ENCODE measurements at places on chromosomes 4 and X.

- no peaks in the 10 kb centered on the region for H3K36me3 ChIP-seq
- H3K4me1 ChIP-seq, result peaks cover 7% of the 10 kb centered on the region
- no peak for DNase-seq
- H3K4me3 ChIP-seq, result no peak overlapping the region
- no peak overlapping the region for H3K27ac ChIP-seq
These were observed 12.1 kb downstream of the TIGD2 start for GRCh38 chr4:89123451-89123851.

DNA sequence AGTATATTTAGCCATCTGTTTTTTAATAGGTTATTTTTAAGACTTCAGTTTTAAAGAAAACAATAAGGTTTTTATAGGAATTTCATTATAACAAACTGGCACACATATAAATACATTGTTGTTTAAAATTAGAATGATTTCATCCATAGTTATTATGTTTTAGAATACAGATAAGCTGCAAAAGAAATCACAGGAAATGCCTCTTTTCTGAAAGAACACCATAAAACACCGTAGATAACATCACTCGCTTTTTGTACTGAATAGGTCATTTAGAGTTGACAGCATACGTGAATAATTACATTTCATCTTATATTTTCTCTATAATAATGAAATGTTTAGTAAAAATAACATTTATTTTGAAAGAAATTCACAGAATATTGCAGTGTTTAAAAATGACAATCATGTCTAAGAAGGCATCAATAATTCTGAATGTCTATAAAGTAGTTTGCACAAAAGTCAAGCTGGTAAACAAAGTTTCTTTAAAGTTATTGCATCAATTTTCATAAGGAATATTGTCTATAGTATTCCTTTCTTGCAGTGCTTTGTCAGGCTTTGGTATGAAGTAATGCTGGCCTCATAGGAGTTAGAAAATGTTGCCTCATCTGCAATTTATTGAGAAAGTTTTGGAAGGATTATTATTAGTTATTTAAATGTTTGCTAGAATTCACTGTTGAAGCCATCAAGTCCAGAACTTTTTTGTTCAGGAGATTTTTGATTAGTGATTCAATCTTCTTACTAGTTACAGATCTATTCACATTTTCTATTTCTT, 17.9 kb upstream of the VEGFC start:
- DNase-seq, result no peak
- H3K4me1 ChIP-seq, result no peaks in the 10 kb centered on the region
- H3K4me3 ChIP-seq, result no peak overlapping the region
- no peak overlapping the region for H3K27ac ChIP-seq
- H3K36me3 ChIP-seq, result no peaks in the 10 kb centered on the region

GRCh38 chr4:25750874-25751273, 95.2 kb downstream of the SLC34A2 start:
- DNase-seq, result no peak
- no peaks in the 10 kb centered on the region for H3K27me3 ChIP-seq
- H3K4me1 ChIP-seq, result no peaks in the 10 kb centered on the region
- peaks cover 27% of the 10 kb centered on the region for H3K36me3 ChIP-seq
- H3K27ac ChIP-seq, result no peak overlapping the region
- no peak overlapping the region for H3K4me3 ChIP-seq

GRCh38 chr4:3461515-3462291, 1.4 kb upstream of the DOK7 start:
- no peaks in the 10 kb centered on the region for H3K36me3 ChIP-seq
- no peak overlapping the region for H3K4me3 ChIP-seq
- H3K4me1 ChIP-seq, result no peaks in the 10 kb centered on the region
- H3K27me3 ChIP-seq, result peaks cover 16% of the 10 kb centered on the region
- no peak overlapping the region for H3K27ac ChIP-seq

- no peak overlapping the region for H3K27ac ChIP-seq
- H3K4me3 ChIP-seq, result no peak overlapping the region
- DNase-seq, result no peak
- no peaks in the 10 kb centered on the region for H3K36me3 ChIP-seq
These were observed 56.6 kb upstream of the DAPP1 start for GRCh38 chr4:99759988-99760387.

- no peaks in the 10 kb centered on the region for H3K27me3 ChIP-seq
- H3K4me3 ChIP-seq, result no peak overlapping the region
- DNase-seq, result no peak
- H3K27ac ChIP-seq, result no peak overlapping the region
- H3K36me3 ChIP-seq, result no peaks in the 10 kb centered on the region
- H3K4me1 ChIP-seq, result no peaks in the 10 kb centered on the region
These were observed 298.8 kb upstream of the NOCT start for GRCh38 chr4:138716559-138717335.

DNA sequence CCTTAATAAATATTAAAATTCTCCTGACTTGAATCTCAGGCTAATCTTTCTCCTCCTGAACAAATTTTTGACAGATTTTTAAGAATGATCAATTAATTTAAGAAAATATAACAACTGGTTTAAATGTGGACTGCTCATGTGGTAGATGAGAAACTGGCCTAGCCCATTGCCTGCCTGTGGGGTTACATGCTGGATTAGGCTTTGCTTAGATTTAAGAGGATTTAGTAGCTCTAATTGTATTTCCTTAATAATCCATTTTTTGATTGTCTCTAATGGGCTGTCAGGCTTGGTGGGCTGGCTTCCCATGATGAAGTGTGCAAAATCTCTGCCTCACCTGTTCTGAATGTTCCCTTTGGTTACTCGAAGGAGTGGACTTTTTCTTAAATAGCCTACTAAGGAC, 27.8 kb upstream of the LIMCH1 start:
- H3K4me3 ChIP-seq, result no peak overlapping the region
- DNase-seq, result no peak
- no peak overlapping the region for H3K27ac ChIP-seq
- no peaks in the 10 kb centered on the region for H3K4me1 ChIP-seq
- H3K27me3 ChIP-seq, result no peaks in the 10 kb centered on the region

- no peaks in the 10 kb centered on the region for H3K4me1 ChIP-seq
- H3K36me3 ChIP-seq, result peaks cover 7% of the 10 kb centered on the region
- H3K27ac ChIP-seq, result no peak overlapping the region
- H3K4me3 ChIP-seq, result no peak overlapping the region
These were observed 22.4 kb downstream of the TMEM33 start for GRCh38 chr4:41957634-41958033.

- no peak overlapping the region for H3K4me3 ChIP-seq
- peaks cover 88% of the 10 kb centered on the region for H3K27me3 ChIP-seq
- peaks cover 7% of the 10 kb centered on the region for H3K4me1 ChIP-seq
These were observed 55.0 kb upstream of the TMEM33 start for GRCh38 chr4:41880022-41880837.

DNA sequence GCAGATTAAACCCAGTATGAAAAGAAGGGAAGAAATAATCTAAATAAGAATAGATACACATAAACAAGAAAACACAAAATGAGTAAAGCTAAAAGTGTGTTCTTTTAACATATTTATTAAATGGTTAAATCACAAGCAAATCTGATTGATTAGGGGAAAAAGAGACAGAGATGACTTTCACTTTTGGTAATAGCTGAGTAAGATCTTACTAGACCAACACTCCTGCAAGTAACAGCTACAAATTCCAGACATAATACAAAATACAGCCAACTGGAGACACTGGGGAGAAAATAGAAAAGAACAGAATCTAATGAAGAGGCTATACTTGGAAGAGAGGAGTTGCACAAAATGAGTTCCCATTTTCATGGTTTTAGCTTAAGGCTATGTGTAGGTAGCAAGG, 33.5 kb downstream of the OR13H1 start:
- H3K27me3 ChIP-seq, result no peaks in the 10 kb centered on the region
- H3K4me1 ChIP-seq, result no peaks in the 10 kb centered on the region
- H3K36me3 ChIP-seq, result no peaks in the 10 kb centered on the region
- no peak for DNase-seq
- H3K27ac ChIP-seq, result no peak overlapping the region

DNA sequence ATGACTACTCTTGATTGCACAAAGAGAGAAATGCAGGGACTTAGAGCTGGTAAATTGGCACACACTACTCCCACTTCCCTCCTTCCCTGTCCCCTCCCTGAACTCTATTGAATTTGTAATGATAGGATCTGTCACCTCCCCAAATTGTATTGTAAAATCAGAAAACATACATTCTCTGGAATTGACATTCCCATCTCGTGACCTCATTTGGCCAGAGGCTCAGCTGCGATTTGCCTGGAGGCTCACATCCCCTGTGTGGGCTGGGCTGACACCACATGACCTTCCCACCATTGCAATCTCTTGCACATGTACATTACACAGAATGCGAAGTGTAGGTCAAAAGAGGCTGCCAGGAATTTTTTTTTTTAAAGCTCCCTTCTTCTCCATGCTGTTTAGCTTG, 172.1 kb downstream of the MID1IP1 start:
- no peak overlapping the region for H3K4me3 ChIP-seq
- no peaks in the 10 kb centered on the region for H3K27me3 ChIP-seq
- no peaks in the 10 kb centered on the region for H3K36me3 ChIP-seq
- no peak overlapping the region for H3K27ac ChIP-seq
- H3K4me1 ChIP-seq, result peaks cover 2% of the 10 kb centered on the region

DNA sequence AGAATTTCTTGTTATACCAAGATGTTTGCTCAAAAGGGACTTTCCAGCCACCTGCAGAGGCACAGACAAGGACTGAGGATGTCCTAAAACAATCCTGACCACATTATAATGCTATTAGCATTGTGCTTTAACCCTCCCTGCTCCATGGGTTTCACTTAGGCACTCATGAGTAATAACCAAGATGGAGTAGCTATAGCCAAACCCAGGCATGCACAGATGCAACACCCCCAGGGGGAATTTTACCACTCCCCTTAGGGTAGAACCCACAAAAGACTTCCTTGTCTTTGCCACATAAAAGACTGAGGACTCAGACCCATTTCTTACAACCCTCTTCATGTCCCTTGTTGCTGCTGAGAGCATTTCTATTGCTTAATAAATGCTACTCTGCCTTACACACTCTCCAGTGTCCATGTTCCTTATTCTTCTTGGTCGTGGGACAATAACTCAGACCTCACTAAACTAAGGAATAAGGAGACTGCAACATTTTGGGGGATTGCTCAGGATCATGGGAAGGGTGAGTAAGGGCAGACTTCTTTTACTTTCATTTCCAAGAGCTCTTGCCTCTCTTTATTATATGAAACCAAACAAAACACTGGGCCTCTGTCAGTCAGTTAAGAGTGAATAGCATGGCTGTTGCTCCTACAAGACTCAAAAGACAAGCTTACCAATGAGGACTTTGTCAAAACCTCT, 103.5 kb downstream of the TECRL start:
- no peaks in the 10 kb centered on the region for H3K4me1 ChIP-seq
- no peaks in the 10 kb centered on the region for H3K36me3 ChIP-seq
- H3K27me3 ChIP-seq, result no peaks in the 10 kb centered on the region
- no peak overlapping the region for H3K27ac ChIP-seq
- H3K4me3 ChIP-seq, result no peak overlapping the region

- no peak overlapping the region for H3K27ac ChIP-seq
- H3K27me3 ChIP-seq, result no peaks in the 10 kb centered on the region
- H3K4me3 ChIP-seq, result no peak overlapping the region
- DNase-seq, result no peak
- H3K4me1 ChIP-seq, result no peaks in the 10 kb centered on the region
These were observed 60.3 kb downstream of the TAPT1 start for GRCh38 chr4:16165931-16166330.

- no peaks in the 10 kb centered on the region for H3K4me1 ChIP-seq
- H3K27ac ChIP-seq, result no peak overlapping the region
- H3K4me3 ChIP-seq, result no peak overlapping the region
- no peaks in the 10 kb centered on the region for H3K27me3 ChIP-seq
These were observed 65.6 kb downstream of the CDKL5 start for GRCh38 chrX:18490806-18491555.

- no peak for DNase-seq
- H3K27ac ChIP-seq, result peak overlapping the region; percentile 90
- no peaks in the 10 kb centered on the region for H3K27me3 ChIP-seq
- H3K36me3 ChIP-seq, result peaks cover 6% of the 10 kb centered on the region
- peak overlapping the region; percentile 84 for H3K4me3 ChIP-seq
These were observed 552 bp upstream of the AFF1 start for GRCh38 chr4:86934147-86934770.

DNA sequence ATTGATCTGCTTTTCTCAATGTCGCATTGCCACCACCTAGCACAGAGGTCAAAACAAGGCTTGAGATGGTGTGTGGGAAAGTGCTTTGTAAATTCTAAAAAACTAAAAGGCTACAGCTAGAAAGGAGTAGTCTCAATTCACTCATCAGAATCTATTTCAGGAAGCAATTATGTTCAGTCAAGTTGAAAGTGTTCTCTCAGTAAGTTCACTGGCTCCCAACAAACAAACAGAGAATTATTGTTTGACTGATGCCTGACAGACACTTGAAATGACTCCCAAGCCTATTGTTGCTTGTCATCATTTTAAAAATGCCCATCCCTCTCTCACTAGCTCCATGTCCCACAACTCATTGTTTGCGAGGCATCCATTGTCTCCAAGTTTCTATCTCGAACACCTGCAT, 419.6 kb upstream of the CPEB2 start:
- no peaks in the 10 kb centered on the region for H3K36me3 ChIP-seq
- no peak overlapping the region for H3K27ac ChIP-seq
- no peaks in the 10 kb centered on the region for H3K4me1 ChIP-seq
- DNase-seq, result no peak
- H3K4me3 ChIP-seq, result no peak overlapping the region

- H3K36me3 ChIP-seq, result no peaks in the 10 kb centered on the region
- H3K4me3 ChIP-seq, result no peak overlapping the region
- H3K27me3 ChIP-seq, result peaks cover 2% of the 10 kb centered on the region
These were observed 60.6 kb upstream of the LIMCH1 start for GRCh38 chr4:41477181-41477905.

DNA sequence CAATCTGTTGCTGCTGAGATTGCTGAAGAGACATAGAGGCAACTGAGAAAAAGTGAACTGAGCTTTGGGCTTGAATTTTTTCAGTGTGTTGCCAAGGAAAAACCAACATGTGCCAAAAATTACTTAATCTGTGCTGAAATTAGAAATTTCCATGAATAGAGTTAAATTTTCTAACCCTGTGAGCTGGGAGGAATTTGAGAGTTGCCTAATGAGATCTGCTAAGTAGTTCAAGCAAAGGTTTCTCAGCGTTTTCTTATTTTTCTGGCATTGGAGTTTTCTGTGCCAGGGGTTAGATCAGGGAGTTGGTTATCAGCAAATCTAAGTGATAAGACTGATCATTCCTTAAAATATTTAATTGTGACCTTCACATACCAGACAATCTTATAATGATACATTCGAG, 457.5 kb upstream of the GNPDA2 start:
- H3K4me1 ChIP-seq, result no peaks in the 10 kb centered on the region
- no peaks in the 10 kb centered on the region for H3K27me3 ChIP-seq
- H3K36me3 ChIP-seq, result no peaks in the 10 kb centered on the region
- DNase-seq, result no peak
- no peak overlapping the region for H3K27ac ChIP-seq

GRCh38 chr4:128459547-128459946, 171.9 kb upstream of the PGRMC2 start:
- H3K4me3 ChIP-seq, result no peak overlapping the region
- H3K27me3 ChIP-seq, result peaks cover 3% of the 10 kb centered on the region
- no peak for DNase-seq
- H3K4me1 ChIP-seq, result peaks cover 2% of the 10 kb centered on the region
- H3K36me3 ChIP-seq, result no peaks in the 10 kb centered on the region
- H3K27ac ChIP-seq, result no peak overlapping the region

DNA sequence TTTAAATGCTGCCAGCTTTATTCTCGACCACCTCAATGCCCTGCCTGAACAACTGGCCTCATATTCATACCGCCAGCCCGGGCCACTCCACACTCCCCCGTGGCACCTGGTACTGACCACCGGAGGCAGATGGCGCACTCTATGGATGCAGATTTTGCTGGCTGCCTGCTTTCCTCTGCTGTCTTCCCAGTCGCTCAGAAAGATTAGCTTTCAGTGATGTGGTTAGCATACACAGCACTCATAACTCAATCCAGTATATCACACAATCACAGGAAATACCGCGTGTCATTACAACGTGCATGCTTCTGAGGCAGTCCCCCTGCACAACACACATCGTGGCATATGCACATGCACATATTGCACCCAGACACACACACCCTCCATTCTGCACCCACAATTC, 147.2 kb upstream of the BCOR start:
- peaks cover 8% of the 10 kb centered on the region for H3K4me1 ChIP-seq
- H3K27me3 ChIP-seq, result peaks cover 3% of the 10 kb centered on the region
- no peak for DNase-seq
